Kidney epithelial cell (primary cell): ENCODE measurements at places on chromosomes 7 and 10.

DNA sequence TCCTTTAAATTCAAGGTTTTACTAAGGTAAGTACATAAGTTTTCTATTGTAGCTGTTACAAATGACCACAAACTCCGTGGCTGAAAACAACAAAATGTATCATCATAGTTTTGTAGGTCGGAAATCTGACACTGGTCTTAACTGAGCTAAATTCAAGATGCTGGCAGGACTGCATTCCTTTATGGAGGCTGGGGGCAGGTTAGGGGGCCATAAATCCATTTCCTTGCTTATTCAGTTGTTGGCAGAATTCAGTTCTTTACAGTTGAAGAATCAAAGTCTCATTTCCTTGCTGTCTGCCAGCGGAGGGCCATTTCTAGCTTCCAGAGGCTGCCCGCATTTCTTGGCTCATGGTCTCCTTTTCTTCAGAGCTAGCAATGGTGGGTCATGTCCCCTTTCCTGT lies 11.2 kb upstream of the PRR15 start:
- DNase-seq, result no peak

DNA sequence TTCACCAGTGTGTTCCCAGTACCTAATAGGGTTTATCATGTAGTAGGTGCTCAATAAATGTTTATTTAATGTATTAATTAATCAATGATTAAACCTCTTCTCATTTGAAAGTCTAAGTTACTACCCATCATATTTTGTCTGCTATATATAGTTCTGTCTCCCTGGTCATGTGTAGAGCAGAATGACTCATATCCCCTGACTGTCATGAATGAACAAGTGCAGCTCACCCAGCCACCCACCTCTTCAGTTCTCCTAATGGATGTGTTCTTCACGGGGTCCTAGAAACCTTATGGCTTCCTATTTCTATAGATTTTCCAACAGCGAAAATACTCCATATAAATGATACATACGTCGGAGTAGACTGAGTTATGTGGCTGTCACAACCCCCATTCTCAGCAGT lies 64.5 kb downstream of the HIF1AN start:
- DNase-seq, result no peak

DNA sequence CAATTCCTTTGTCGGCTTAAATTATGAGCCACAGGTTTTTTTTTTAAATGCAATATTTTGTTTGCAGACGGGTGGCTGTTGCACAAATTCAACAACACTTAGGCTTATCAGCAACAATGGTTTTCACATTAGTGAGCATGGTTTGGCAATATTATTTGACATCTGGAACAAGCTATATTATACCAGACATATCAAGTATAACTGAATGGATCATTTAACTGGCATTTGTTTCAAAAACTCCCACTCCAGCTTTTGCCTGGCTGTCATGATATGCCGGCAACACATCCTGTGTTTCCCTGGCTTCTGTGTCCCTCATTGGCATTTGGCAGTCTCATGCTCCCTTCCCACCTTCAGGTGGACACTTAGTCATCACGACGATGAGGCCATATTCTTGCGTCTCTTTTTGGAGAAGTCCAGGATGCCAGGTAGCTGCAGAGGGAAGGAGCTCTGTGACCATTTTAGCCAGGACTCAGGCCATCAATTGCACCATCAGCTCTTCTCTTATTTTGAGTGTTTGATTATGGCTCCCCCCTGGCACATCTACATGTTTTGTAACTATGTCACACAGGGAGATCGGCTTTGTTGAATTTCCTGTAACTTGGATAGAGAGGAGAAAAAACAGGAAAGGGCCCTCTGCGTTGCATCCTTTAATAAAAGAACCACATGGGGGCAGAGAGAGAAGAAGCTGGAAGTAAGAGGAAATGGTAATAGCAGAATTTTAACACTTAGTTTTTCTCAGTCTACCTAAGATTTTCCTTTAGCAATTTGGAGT lies 413.9 kb downstream of the LRMDA start:
- DNase-seq, result no peak

GRCh38 chr10:131248376-131249165 lies 63.0 kb downstream of the TCERG1L start:
- no peak for DNase-seq

- no peak for DNase-seq
These were observed 126.8 kb downstream of the NEURL1 start for GRCh38 chr10:103620352-103620740.

DNA sequence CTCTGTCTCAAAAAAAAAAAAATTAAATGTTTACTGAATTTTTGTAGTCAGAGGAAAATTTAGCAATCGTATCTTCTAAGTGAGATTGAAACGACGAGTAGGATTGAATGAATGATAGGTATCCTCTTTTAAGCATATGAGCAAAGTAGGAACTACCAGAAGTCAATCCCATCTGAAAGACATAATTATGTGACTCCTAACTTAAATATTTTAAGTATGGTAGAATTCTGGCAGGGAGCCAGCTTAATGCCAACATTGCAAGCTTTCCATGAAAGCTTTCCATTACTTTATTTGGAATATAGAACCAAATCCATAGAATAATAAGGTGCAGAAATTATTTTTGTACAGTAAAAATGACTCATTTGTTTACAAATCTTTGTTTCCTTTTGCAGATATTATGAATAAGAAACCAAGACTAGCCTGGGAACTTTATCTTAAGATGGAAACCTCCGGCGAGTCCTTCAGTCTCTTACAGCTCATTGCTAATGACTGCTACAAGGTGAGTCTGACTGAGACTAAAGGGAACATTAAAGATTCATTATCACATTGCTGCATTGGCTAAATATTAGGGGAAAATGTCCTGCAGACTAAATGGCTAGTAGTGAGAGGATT lies 50.2 kb upstream of the UBN2 start:
- no peak for DNase-seq

DNA sequence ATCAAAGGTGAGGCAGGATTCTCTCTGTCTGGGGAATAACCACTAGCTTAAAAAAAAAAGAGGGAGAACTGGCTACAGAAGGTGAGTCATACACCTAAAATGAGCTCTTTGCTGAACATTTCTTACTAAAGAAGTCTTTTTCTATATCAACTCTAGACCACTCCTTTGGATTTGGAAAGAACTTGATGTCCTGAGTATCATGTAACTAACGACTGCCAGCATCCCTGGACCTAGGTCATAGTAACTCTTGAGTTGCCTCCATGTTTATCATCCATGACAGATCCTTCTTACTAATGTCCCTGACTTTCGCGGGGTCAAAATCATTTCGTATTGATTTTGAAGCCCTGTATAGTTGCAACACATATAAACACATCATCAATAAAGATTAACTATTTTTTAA lies 89.1 kb downstream of the CNOT4 start:
- no peak for DNase-seq

DNA sequence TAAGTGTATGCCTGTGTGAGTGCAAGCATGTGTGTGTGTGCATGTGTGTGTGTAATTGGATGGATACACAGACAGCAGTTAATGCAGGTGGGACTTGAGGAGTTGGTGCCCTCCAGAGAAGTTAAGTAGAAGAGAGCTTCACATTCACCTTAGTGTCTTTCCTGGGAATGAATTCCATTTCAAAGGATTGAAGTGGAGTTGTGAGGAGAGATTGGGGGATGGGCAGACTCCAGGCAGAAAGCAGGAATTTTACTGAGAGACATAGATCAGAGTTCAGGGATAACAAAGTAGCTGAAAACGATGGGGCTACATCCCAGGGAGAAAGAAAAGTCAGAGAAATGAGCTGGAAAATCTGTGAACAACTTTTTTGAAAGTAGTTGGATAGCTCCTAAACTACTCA lies 464.4 kb downstream of the TCERG1L start:
- DNase-seq, result no peak

GRCh38 chr7:21911341-21911875 lies 34.3 kb downstream of the CDCA7L start:
- DNase-seq, result no peak

GRCh38 chr7:11346302-11346701 lies 372.6 kb downstream of the PHF14 start:
- no peak for DNase-seq

- no peak for DNase-seq
These were observed 134.8 kb upstream of the SEMA3C start for GRCh38 chr7:81053623-81054022.

- DNase-seq, result no peak
These were observed 268.0 kb downstream of the ADRA2A start for GRCh38 chr10:111344804-111345203.

DNA sequence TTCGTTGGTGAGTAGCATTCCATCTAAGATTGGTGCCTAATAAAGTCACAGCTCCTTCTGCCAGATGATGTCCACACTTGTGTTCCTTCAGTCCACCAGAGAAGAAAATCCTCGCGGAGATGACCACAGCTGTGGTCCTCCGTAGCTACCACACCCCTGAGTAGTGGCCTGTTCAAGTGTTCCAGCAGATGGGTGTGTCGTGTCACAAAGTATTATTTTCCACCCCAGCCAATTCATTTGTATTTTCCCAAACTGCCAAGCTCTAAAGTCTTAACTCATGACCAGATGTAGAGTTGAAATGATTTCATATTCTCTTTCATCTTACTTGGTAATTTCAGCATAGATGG lies 251.3 kb upstream of the TCF7L2 start:
- DNase-seq, result no peak

- DNase-seq, result no peak
These were observed 59.8 kb downstream of the CAMK1D start for GRCh38 chr10:12409161-12409560.

DNA sequence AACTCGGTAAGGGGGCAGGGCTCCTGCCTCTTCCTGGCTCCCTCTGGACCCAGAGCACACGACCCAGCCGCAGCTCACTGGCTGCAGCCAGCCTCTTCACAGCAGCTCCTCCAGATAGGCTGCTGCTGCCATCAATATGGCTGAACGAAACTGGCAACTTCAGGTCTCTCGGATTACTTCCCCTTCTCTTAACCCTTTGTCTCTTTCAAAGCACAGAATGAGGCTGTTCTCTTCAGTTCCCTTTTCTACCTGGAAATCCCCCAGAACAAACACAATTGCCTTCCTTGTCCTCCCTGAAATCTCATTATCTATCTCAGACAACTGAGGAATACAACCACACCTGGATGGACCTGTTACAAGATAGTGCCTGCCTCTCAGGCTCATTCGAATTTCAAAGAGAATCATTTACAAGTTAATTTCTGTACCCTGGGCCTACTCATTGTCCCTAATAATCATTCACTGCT lies 193.4 kb upstream of the MBL2 start:
- DNase-seq, result no peak

- DNase-seq, result peak; percentile 79
These were observed 123.7 kb upstream of the ASAH2 start for GRCh38 chr10:50375051-50375452.

GRCh38 chr10:58367069-58367468 lies 18.1 kb upstream of the TFAM start:
- no peak for DNase-seq

- no peak for DNase-seq
These were observed 104.7 kb upstream of the FAM20C start for GRCh38 chr7:87671-88070.

DNA sequence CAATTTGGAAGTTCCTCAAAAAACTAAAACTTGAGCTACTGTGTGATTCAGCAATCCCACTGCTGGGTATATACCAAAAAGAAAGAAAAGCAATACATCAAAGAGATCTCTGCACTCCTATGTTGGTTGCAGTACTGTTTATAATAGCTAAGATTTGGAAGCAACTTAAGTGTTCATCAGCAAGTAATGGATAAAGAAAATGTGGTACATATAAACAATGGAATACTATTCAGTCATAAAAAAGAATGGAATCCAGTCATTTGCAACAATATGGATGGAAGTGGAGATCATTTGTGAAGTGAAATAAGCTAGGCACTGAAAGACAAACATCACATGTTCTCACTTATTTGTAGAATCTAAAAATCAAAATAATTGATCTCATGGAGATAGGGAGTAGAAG lies 16.5 kb upstream of the IMMP2L start:
- DNase-seq, result no peak

- no peak for DNase-seq
These were observed 48.4 kb downstream of the GATA3 start for GRCh38 chr10:8102708-8103401.

GRCh38 chr10:131081376-131081775 lies 230.1 kb downstream of the TCERG1L start:
- DNase-seq, result no peak

DNA sequence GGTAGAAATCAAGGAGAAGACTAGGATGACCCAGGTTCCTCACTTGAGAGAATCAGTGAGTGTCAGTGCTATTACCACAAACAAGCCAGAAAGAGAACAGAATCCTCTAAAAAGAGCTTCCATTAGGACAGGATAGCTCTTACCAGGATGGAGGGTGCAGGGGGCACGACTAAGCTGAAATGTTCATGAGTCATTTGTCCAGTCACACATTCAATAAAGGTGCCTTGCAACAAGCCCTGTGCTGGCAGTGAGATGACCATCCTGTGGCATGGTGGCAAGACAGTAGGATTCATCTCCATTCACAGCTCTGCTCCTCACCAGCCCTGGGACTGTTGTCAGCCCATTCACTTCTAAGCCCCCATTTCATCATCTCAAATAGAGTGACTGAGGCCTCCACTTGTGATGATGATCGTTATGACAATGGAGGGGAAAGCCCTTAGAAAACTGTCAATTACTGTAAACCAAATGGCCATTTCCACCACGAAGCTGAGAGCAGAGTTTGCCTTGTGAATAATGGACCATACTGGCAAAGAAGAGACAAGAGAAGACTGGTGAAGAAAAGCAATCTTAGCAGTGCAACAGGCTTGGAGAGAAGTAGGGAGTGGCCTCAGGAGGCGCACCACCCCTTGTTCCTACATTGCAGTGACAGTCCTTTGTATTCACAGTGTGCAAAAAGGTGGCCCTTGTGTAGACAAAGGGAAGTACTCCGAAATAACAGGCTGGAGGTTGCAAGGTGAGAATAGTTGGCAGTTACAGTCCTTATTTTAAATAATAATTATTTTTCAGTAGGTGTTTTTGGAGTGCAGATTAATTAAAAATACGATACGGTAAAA lies 9.0 kb upstream of the WIPF3 start:
- DNase-seq, result no peak

- DNase-seq, result no peak
These were observed 120.2 kb upstream of the STARD3NL start for GRCh38 chr7:38057829-38058228.

DNA sequence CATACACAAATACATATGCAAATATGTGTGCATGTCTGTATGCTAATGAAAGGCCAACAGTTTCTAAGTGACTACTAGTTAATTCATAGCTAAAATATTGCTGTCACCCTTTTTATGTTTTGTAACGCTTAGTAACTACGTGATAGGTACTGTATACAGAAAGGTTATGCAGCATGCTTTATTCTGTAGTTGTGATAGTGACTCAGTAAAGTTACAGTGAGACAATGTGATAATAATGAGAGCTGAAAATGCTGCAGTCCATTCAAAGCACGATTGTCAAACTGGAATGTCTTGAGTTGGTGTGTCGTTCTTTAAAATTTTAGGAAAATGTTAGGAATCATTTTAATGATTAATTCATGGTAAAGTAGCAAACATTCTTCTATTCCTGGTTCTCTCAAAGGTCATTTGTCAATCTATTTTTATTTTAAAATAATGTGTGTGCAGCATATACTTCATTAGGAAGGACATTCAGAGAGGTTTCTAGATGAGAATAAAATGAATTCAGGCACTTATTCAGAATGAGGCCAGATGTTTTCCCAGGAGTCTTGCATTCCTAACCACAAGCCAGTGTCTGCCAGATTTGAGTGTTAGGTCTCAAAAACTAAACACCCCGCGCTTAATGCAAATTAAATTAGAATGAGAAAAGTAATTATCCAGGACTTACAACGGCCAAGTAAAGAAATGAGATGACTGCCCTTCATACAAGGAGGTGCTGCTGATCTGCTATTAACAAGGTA lies 408.8 kb upstream of the FZD8 start:
- DNase-seq, result no peak
